Stimulated activated CD4-positive, alpha-beta T cell treated with anti-CD3 and anti-CD28 coated beads, Interleukin-4, amount 100 ng/mL, for 4 hours (primary cell): ENCODE measurements at places on chromosomes 1 and 21.

DNA sequence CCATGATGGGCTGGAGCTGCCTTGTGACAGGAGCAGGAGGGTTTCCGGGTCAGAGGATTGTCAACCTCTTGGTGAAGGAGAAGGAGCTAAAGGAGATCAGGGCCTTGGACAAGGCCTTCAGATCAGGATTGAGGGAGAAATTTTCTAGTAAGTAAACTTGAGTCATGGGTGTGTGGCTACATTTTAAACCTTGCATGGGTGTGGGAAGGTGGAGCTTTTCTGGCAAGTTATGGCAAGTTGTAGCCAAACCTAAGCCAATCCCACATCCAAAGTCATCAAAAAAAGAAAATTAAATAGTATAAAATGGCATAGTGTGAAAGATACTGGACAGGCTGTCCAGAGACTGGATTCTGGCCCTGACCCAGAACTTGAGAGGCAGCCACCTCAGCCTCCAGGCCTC, 39.8 kb upstream of the HSD3B1 start:
- DNase-seq: no peak

DNA sequence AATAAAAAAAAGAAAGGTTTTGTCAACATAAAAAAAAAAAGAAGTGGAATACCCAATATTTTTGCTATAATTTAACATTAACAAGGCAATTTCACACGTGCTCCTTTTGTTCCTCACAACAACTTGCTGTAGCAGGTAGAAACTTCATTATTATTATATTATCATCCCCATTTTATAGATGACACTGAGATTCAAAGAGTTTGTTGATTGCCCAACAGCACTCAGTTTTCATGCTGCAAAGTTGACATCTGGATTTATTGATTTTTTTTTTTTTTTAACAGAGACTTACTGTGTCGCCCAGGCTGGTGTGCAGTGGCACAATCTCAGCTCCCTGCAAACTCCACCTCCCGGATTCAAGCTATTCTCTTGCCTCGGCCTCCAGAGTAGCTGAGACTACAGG, 8.9 kb upstream of the ESRRG start:
- DNase-seq: no peak

DNA sequence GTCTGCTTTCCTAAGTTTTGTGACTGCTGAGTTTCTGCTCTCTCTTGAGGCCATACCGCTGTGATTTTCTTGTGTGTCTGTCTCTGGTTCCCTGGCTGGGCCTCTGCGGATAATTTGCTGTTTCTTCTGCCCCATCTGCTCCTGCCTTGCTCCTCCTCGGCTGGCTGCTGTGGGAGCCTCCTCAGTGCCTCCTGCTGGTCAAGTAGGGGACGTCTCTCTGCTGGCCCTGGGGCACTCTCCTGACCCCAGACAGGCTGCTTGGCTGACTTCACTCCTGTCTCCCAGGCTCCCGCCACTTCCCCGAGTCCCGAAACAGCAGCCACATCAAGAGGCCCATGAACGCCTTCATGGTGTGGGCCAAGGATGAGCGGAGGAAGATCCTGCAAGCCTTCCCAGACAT, 28.5 kb downstream of the ETNK2 start:
- no peak for DNase-seq

GRCh38 chr1:899636-900317, 23.9 kb upstream of the SAMD11 start:
- no peak for DNase-seq

DNA sequence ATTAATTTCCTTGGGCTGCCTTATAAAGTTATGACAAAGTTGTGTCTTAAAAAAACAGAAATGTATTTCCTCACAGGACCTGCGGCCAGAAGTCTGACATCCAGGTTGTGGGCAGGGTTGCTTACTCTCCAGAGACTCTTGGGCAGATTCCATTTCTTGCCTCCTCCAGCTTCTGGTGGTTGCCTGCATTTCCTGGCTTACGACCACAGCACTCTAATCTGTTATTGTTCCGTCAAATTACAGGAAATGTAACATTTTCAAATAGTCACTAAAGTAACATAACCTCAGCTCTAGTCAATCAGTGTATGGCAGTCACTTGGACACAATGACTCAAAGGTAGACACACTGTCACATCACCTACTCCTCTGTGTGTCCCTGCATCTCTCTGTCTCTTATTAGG, 226.8 kb downstream of the DNAH14 start:
- no peak for DNase-seq

DNA sequence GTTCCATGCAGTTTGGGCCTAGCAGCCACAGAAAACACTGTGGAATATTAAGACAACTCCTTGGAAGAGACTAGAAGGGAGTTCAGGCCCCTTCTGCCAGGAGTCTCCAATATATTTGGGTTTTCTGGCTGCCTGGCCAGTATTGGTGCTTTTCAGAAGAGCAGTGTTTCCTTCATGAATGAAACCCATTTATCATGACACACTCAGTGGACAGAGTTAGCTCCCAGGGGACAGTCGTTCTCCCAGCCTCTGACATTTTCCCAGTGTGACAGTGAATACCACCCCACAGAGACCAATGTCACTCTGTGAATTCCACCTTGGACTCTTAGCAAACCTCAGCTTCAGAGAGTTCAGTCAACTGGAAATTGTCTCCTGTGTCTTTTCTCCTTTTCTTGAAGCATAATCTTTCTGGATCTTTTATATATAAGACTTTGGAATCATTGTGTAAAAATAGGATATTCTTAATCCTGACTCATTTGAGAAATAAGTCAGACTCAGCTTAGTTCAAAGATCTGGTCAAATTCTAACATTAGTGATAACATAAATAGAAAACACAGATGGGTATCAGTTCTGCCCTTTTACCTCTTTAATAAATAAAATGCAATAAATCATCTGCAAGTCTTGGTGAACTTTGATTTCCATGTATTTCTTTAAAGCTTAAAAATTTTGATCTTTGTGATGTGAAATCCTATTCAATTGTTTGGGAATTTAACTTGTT, 40.4 kb downstream of the GNG12 start:
- DNase-seq: no peak

DNA sequence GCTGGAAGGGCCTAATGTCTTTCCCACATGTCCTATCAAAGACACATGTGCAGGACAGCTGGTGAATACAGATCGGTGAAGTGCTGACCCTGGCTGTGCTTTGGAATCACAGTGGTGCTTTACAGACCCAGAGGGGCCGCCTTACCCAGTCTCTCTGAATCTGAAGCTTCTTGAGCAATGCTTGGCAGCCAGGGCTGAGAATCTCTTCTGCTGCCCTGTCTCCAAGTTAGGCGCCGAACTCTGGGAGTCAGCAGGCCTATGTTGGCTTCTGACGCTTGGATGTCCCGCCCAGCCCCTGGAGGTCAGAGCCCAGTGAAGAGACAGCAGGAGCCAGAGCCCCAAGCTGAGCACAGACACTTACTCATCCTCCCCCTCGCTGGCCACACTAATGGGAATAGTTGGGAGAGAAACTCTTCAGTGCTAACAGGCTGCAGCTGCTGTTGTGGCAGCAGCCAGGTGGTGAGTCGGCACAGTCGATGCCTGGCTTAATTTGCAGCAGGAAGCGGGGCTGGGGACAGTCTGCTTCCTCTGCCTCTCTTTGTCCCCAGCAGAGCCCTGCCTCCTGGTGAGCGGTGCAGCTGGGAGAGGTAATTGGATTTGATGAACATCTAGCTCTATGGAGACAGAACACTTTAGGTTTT, 68.1 kb downstream of the URB2 start:
- no peak for DNase-seq

- DNase-seq: no peak
Measured at GRCh38 chr1:203112475-203112874, 15.1 kb upstream of the ADORA1 start.

- no peak for DNase-seq
Measured at GRCh38 chr1:94281361-94282142, 44.2 kb upstream of the ARHGAP29 start.

- no peak for DNase-seq
Measured at GRCh38 chr1:76793594-76793993, 73.7 kb upstream of the ST6GALNAC5 start.

- no peak for DNase-seq
Measured at GRCh38 chr1:6260433-6260934, 414 bp downstream of the GPR153 start.

DNA sequence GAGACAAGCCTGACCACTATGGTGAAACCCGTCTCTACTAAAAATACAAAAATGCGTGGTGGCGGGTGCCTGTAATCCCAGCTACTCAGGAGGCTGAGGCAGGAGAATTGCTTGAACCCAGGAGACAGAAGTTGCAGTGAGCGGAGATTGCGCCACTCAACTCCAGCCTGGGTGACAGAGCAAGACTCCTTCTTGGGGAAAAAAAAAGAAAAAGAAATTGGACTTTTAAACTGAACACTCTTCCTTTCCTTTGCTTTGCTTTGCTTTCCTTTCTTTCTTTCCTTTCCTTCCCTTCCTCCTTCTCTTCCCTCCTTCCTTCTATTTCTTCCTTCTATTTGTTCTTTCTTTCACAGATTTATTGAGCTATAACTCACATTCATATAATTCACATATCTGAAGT, 43.3 kb upstream of the PUM1 start:
- no peak for DNase-seq

GRCh38 chr1:30425046-30425445, 298.3 kb downstream of the MATN1 start:
- no peak for DNase-seq

- no peak for DNase-seq
Measured at GRCh38 chr1:212737559-212737958, 37.9 kb upstream of the BATF3 start.

- DNase-seq: no peak
Measured at GRCh38 chr1:116127123-116127847, 16.1 kb downstream of the MAB21L3 start.

GRCh38 chr1:219371471-219371870, 197.8 kb downstream of the LYPLAL1 start:
- DNase-seq: no peak

DNA sequence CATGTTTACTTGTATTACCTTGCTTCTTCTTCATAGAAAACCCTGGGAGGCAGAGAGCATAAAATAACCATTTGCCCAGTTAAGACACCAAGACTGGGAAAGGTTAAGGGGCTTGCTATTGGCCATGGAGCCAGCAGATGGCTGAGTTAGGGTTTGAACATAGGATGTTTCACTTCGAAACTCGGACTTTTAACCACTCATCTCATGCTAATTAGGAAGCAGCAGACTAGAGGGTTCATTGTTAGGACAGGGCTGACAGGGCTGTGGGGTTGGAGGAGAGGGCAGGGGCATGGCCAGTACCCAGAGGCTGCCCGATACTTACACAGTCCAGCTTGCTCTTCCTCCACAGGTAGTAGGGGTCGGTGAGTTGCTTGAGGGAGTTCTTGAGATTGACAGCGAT, 17.0 kb downstream of the SLC26A9 start:
- no peak for DNase-seq

- no peak for DNase-seq
Measured at GRCh38 chr1:33927721-33928120, 63.8 kb downstream of the HMGB4 start.

- no peak for DNase-seq
Measured at GRCh38 chr1:109399326-109399957, 1.7 kb upstream of the SORT1 start.

GRCh38 chr1:159483501-159483900, 44.0 kb downstream of the OR10J1 start:
- DNase-seq: no peak

DNA sequence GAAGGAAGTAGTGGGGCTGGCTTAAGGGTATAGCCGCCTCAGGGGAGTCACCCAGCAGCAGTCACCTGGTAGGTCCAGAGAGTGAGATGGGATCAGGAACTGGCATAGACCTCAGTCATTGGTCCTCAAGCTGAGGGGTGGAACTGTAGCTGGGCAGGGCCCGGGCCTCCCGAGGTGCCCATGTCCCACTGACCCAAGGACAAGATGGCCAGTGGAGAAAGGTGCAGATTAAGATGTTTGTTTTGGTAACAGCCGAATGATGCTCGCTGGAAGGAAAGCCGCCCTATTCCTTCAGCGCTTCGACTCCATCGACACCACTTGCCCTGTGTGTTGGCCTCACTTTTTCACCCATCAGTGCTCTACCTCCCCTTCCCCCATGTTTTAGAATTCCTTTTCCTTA, 16.4 kb downstream of the COL9A2 start:
- DNase-seq: no peak

DNA sequence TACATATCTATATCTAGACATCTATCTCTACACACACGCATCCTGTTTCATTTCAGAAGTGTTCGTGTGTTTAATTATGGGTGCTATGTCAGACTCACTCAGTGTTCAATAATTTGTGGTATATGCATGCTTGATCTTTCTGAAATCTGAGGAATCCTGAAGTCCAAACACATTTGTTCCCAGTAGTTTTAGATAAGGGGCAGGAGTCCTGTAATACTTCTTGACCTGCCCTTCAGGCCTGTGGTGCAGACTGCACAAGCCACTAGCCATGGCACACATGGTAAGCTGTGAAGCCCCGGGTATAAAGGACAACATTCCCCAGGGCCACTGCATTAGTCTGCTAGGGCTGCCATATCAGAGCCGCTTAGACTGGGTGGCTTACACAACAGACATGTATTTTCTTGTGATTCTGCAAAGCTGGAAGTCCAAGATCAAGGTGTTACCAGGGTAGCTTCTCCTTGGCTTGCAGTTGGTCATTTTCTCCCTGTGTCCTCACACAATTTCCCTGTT, 267.2 kb downstream of the RHOU start:
- no peak for DNase-seq

DNA sequence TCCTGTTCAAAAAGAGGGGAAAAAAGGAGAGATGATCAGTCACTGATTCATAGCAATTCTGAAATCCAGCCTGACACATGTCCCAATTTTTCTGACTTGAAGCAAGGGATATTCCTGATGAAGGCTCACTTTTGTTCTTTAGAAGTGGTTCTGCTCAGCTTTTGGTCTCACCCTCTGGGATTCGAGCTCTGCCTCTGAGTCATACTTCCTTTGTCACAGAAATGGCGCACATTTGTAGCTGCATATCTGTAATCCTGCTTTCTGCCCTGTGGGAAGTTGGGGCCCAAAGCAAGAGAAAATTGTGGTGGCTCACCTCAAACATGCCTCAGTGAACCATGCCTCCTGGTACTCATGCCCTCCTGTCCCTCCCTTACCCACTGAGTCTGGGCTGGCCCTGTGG, 22.3 kb upstream of the FAM78B start:
- no peak for DNase-seq

DNA sequence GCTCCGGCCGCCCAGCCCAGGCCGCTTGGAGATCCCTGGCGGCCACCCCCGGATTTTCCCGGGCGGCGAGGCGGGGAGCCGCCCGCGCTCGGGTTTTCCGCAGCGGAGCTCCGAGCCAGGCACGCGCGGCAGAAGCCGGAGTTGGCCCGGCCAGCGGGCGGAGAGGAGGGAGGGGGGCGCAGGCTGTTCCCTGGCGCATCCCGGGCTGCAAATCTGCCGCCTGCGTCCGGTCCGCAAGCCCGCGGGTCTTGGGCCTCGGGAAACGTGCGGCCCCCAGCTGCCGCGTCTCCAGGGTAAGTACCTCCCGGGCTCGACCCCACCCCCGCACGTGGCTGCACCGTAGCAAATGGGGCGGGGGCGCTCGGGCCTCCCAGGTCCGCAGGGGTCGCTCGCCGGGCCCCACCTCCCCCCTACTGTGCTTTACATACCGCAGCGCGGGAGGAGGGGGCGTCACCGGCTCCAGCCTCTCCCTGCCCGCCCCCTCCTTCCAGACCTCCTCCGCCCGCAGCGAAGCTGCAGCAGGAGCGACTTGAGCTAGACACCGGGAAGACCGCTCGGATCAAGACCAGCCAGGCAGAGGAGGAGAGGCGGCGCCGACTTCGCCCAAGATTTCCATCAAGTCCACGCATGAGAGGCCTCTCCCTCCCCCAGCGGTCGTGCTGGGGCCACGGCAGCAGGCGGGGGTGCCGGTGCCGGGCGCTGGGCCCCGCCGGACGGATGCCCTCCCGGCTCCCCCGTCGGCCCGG, 1.6 kb downstream of the TMEM200B start:
- DNase-seq: no peak

- DNase-seq: no peak
Measured at GRCh38 chr1:156502894-156503697, 2.5 kb upstream of the MEF2D start.
